ENCODE measurements at places on chromosomes 11 and 22.

DNA sequence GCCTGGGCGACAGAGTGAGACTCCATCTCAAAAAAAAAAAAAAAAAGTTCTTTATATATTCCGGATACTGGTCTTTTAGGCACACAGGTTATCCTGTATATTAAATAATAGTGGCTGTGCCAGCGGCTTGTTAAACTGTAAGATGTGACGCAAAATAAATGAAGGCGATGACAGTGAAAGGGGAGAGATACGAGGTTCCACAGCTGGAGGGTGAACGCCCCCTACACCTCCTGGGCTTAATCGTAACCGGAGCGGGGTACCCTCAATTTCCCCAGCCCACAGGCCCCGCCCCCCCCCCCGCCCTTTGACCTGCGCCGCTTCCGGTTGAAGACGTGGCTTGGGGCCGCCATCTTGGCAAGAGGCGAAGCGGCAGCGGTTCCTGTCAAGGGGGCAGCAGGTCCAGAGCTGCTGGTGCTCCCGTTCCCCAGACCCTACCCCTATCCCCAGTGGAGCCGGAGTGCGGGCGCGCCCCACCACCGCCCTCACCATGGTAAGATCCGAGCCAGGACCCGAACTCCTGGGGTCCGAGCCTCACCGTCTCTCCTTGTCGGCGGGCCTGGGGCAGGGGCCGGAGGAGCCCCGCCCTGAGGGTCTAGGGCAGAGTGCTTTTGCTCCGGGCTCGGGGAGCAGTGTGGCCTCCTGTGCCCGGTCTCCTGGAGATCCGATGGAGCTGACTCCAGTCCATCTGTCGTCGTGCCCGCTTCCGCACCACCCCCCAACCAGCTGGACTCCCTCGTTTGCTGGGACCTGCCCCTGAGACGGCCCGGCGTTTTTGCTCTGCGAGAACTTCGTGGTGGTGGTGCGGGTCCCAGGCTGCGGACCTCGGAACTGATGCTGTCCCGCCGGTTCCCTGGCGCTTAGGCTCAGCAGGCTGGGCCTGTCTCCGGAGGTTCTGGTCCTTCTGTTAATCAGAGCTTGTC lies at the start of gene ARCN1:
TSS of gene ARCN1 (plus strand) at position 349 of the 920 bp plus-strand sequence. CDS start at position 488, 139 bp downstream.
- peak; percentile 83 for DNase-seq

GRCh38 chr11:84780689-84781293 lies 846.4 kb downstream of the DLG2 start:
- DNase-seq: peak; percentile 35

GRCh38 chr22:44405661-44406060 lies 92.4 kb downstream of the RTL6 start:
- DNase-seq: no peak

DNA sequence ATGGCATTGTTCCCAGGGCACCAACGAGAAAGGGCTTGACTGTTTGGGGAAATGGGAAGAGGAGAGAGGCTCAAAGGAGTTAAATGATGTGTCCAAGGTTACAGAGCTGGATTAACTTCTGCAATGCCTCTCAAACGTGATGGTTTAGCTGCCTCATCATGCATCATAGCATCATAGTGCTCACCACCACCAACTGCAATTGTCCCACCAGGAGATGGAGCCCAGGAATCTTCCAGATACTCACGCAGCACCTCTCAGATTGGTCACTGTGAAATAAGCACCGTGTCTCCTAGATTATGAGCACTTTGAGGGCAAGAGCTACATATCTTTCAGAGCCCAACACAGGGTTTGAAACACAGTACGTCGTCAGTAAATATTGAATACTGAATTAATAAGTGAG lies 69.2 kb downstream of the PRSS23 start:
- no peak for DNase-seq

DNA sequence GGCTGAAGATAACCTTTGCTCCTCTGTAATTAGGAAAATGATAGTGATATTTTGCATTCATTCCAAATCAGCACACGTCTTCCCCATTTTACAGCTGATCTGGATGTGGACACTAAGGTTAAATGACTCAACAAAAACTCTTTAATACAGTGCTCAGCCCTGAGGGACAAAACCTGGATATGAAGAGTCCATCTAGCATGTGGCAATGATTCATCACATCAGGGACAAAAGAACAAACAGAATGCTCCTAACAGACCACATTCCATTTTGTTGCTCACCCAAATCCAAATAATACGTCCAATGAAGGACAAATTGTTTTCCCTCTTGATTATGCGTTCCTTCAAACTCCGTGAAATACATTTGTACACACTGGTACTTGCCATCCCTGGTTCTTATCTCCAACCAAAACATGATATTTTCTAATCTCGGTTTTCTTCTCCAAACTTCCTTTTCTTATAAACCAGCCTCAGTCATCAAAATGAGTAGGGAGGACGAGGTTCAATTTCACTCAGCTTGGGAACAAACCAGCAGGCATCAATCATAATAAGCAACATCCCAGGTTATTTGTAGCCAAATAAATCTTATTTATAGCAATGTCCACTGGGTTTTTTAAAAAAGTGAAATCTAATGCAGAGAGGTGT lies 53.7 kb upstream of the MTMR2 start:
- DNase-seq: peak; percentile 8

- no peak for DNase-seq
These were observed 35.6 kb downstream of the PC start for GRCh38 chr11:66922551-66922950.

DNA sequence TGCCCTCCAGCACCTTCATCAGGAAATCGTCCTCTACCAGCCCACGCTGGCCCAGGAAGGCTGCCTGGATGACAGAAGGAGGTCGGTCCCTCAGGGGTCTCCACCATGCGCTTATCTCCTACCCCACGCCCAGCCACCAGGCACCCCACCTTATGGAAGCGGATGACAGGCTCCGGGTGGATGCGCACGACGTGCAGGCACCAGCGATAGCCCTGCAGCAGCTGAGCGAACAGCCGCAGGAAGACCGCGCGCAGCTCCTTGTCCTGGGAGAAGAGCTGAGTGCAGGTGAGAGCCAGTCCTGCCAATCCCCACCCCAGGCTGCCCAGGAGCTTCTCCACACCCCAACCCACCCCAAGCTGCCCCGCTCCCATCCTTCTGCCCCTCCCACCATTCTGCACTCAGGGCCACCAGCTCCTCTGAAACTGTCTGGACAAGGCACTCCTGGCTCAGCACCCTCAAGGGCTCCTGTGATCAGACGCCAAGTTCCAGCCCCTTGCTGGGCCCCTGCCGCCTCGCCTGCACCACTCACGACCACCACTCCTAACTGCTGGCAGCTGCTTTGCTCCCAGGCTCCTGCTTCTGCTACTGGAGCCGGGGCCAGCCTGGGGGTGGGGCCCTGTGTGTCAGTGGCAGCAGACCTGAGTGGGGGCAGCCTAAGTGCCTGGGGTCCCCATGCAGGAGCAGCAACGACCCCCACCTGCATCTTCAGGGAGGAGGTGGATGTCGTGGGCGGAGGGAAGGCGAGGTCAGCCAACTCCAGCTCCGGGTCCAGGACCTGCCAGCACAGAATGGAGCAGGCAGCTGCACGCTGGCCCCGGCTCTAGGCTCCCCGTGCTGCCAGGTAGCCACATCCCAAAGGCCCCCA lies 9.5 kb downstream of the SBF1 start:
- no peak for DNase-seq

DNA sequence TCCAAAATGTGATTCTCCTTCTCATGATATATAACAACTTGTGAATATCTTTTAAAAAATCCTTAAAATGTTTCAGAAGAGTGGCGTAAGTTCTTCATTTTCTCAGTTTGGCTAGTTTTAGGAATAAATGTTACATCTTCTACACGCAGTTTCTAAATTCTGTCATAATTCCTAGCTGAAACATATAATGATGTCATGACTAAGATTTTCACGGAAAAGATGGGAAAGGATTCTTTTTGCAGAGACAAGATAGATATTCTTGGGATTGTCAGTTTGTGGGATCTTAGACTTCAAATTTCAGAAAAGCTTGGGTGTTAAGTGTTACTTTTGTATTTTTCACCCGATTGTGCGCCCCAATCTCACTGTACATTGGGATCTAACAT lies 1.7 kb downstream of the EED start:
- DNase-seq: no peak

DNA sequence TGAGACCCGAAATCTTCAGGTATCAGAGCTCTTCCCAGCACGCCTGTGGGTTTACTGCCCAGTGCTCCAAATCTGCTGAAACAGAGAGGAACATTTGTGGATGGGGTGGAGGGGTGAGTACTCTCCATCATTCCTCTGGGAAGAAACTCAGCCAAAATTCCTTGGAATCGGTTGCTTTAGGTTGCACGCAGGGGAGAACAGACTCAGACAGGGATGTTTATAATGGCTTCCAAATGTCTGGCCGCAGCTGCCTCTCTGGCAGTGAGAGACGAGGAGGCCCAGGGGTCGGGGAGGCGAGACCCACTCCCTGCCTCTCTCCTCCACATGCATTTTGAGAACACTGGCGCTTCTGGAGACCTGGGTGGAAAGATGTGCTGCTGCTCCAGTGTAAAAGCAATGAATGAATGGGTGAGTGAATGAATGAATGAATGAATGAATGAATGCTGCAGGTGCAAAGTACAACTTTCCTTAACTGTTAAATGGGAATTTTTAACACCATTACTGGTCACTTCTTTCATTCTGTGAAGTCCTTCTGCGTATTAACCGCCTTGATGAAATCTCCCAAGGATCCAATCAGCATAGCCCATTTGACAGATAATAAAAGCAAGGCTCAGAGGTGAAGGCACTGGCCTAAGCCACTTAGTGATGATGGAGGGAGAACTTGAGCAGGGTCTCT lies 437.4 kb downstream of the MIAT start:
- DNase-seq: peak; percentile 89

GRCh38 chr11:19441288-19441687 lies 200.5 kb upstream of the E2F8 start:
- no peak for DNase-seq

- DNase-seq: no peak
These were observed 25.4 kb downstream of the TRMU start for GRCh38 chr22:46360891-46361290.

GRCh38 chr22:35275580-35275979 lies 18.3 kb downstream of the HMGXB4 start:
- peak; percentile 33 for DNase-seq

GRCh38 chr22:47686594-47687345 lies 924.3 kb downstream of the TBC1D22A start:
- no peak for DNase-seq

All from fibroblast of skin of right quadriceps (primary cell).